Activated T-helper 1 cell treated with anti-CD3 and anti-CD28 coated beads, Interleukin-12 subunit alpha, Interleukin-12 subunit beta, Interleukin-2, Interleukin-4 antibody, amounts not matched to agents 30 ng/mL and 10 ng/mL and 1 ng/mL, durations not matched to agents 14 hours and 24 hours and 36 hours (primary cell): ENCODE measurements at places on chromosomes 1 and 21. TPM values are rescaled to one million over a fixed set of nuclear protein-coding genes. Genes with fewer than 3 reads are reported as not detected.

Gene KRTAP12-2
- not detected in 2 replicates for total RNA-seq

Gene S100A16
- total RNA-seq: not detected in 2 replicates

Gene RSBN1
- total RNA-seq: 18.4 and 19.5 TPM in 2 replicates

Gene SLC45A1
- total RNA-seq: 0.39 and 0.57 TPM in 2 replicates

Gene ITPKB
- total RNA-seq: 38.3 and 38.5 TPM in 2 replicates

Gene NGF
- not detected in 2 replicates for total RNA-seq

Gene PRAMEF26
- total RNA-seq: not detected in 2 replicates

Gene PLA2G2F
- total RNA-seq: not detected in 2 replicates

DNA sequence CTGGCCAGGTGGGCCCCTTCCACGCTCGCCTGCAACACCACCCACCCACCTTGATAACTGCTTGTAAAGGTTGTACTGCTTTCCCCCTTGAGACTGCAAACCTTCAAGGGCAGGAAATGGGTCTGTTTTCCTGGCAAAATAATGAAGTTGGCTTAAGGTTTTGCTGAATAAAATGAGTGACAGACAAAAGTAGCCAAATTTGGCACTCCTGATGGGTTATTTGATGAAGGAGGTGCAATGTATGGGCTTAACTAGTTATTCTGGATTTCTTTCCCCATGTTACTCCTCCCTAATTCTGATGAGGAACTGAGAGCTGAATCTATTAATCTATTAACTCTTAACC is 14.6 kb upstream of the HLCS start:
- peak overlapping the region; percentile 68 for H3K4me3 ChIP-seq
- H3K36me3 ChIP-seq: no peaks in the 10 kb centered on the region
- peaks cover 5% of the 10 kb centered on the region for H3K27me3 ChIP-seq
- peaks cover 29% of the 10 kb centered on the region for H3K4me1 ChIP-seq
- H3K27ac ChIP-seq: no peak overlapping the region

- no peak for DNase-seq
- H3K27me3 ChIP-seq: no peaks in the 10 kb centered on the region
- peak overlapping the region; percentile 92 for H3K27ac ChIP-seq
- peaks cover 39% of the 10 kb centered on the region for H3K36me3 ChIP-seq
- H3K4me3 ChIP-seq: peak overlapping the region; percentile 64
Observed at GRCh38 chr21:17796037-17796403, 23.1 kb downstream of the C21orf91 start.

GRCh38 chr1:113872219-113872935 is 865 bp upstream of the PTPN22 start:
- peak overlapping the region; percentile 98 for H3K27ac ChIP-seq
- peaks cover 69% of the 10 kb centered on the region for H3K4me1 ChIP-seq
- H3K36me3 ChIP-seq: peaks cover 33% of the 10 kb centered on the region
- H3K27me3 ChIP-seq: no peaks in the 10 kb centered on the region
- peak; percentile 18 for DNase-seq

GRCh38 chr21:40507978-40508377 is 339.0 kb downstream of the DSCAM start:
- DNase-seq: no peak
- no peaks in the 10 kb centered on the region for H3K36me3 ChIP-seq
- H3K27me3 ChIP-seq: no peaks in the 10 kb centered on the region
- no peak overlapping the region for H3K27ac ChIP-seq
- no peaks in the 10 kb centered on the region for H3K4me1 ChIP-seq

DNA sequence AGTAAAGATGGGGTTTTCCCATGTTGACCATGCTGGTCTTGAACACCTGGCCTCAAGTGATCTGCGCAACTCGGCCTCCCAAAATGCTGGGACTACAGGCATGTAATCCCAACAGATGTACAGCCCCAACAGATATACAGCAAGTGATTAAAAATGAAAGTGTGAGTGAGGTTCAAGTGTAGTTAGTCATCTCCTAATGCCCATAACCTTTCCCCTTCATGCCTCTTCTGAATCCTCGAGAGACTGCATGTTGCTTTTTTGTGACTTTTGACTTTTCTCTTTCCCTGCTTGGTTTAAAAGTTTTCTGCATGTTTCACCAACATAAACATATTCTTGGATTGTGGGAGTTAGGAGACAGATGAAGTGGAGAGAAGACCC is 31.2 kb downstream of the KCNK2 start:
- no peaks in the 10 kb centered on the region for H3K27me3 ChIP-seq
- no peak overlapping the region for H3K27ac ChIP-seq
- no peak for DNase-seq
- no peaks in the 10 kb centered on the region for H3K4me1 ChIP-seq
- no peak overlapping the region for H3K4me3 ChIP-seq

DNA sequence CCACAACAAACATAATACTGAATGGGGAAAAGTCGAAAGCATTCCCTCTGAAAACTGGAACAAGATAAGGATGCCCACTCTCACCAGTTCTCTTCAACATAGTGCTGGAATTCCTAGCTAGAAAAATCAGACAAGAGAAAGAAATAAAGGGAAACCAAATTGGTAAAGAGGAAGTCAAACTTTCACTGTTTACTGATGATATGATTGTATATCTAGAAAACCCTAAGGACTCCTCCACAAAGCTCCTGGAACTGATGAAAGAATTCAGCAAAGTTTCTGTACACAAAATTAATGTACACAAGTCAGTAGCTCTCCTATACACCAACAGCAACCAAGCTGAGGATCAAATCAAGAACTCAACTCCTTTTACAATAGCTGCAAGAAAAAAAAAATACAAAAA is 6.9 kb upstream of the F13B start:
- no peak overlapping the region for H3K4me3 ChIP-seq

DNA sequence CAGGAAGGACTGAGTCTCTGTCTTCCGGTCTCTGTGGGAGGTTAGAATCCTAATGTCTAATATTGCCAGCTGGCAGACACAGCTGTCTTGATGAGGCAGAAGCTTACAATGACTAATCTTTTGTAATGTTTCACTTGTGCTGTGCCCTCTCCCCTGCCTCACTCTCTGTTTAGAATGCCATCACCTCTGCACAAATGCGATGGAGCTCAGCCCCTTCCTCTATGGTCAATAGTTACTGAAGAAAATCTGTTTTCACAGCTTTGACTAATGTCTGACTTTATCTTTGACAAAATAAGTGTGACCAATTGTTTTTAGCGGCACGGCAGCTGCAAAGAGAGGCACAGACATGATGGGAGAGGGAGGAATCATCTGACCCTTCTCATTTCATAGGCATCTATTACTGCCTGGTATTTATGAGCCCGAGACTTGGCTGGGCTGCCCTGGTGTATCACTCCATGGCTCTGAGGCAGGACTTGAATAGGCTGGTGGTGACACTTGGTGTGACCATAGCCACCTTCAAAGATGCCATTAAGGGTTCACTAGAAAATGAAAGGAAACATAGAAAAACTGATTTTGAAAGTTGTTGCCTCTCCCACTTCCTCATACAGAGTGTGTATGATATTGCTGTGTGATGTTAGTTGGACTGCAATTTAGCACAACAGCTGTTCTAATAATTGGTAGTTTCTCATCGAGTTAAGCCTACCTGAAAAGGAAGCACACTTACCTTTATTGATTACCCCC is 163.2 kb upstream of the NBPF11 start:
- H3K27ac ChIP-seq: no peak overlapping the region
- H3K4me1 ChIP-seq: peaks cover 47% of the 10 kb centered on the region
- H3K36me3 ChIP-seq: peaks cover 7% of the 10 kb centered on the region
- DNase-seq: no peak
- H3K4me3 ChIP-seq: no peak overlapping the region

GRCh38 chr1:96660503-96660902 is 61.1 kb upstream of the PTBP2 start:
- H3K27me3 ChIP-seq: no peaks in the 10 kb centered on the region
- H3K4me1 ChIP-seq: no peaks in the 10 kb centered on the region
- no peak for DNase-seq
- H3K36me3 ChIP-seq: no peaks in the 10 kb centered on the region

DNA sequence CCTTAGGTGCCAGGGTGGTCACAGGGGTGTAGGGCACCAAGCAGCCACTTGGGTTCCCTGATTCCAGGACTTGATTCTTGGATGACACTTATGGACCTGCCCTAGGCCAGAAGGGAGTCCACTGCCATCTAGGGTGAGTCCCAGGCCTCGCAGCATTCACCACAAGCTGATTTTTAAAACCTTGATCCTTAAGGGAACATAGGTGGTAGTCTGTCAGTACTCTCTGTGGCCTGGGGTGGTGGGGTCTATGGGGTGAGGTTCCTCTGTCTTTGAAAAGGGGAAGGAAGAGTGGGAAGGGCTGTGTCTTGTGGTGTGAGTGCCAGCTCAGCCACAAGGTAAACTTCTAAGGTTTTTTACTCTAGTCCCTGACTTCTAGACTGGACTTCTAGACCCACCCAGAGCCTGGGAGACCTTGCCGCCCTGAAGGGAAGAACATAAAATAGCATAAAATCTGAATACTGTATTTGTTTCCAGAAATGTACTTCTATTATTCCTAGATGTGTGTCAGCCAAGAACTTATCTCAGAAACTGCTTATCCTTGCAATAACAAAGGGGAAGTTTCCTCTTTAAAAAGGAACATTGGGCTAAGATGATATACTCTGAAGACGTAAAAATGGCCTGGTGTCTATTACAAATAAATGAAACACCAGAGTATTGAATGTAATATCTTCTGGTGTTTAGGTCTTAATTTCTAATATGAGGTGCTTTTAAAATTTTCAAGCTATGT is 757.3 kb downstream of the LTN1 start:
- no peaks in the 10 kb centered on the region for H3K27me3 ChIP-seq
- H3K27ac ChIP-seq: no peak overlapping the region
- H3K4me1 ChIP-seq: no peaks in the 10 kb centered on the region
- no peak for DNase-seq
- H3K36me3 ChIP-seq: no peaks in the 10 kb centered on the region

- H3K27ac ChIP-seq: no peak overlapping the region
- peak; percentile 49 for DNase-seq
- H3K36me3 ChIP-seq: no peaks in the 10 kb centered on the region
- peaks cover 19% of the 10 kb centered on the region for H3K4me1 ChIP-seq
- no peak overlapping the region for H3K4me3 ChIP-seq
Observed at GRCh38 chr1:153509729-153510354, 25.9 kb downstream of the S100A6 start.

GRCh38 chr21:38721958-38722357 is 83.8 kb upstream of the ETS2 start:
- no peak for DNase-seq
- no peaks in the 10 kb centered on the region for H3K36me3 ChIP-seq
- H3K4me3 ChIP-seq: no peak overlapping the region
- no peaks in the 10 kb centered on the region for H3K27me3 ChIP-seq

- H3K4me3 ChIP-seq: no peak overlapping the region
- peaks cover 13% of the 10 kb centered on the region for H3K4me1 ChIP-seq
- no peak for DNase-seq
- no peaks in the 10 kb centered on the region for H3K27me3 ChIP-seq
- H3K36me3 ChIP-seq: peaks cover 4% of the 10 kb centered on the region
Observed at GRCh38 chr21:35254765-35255138, 205.7 kb upstream of the RUNX1 start.

DNA sequence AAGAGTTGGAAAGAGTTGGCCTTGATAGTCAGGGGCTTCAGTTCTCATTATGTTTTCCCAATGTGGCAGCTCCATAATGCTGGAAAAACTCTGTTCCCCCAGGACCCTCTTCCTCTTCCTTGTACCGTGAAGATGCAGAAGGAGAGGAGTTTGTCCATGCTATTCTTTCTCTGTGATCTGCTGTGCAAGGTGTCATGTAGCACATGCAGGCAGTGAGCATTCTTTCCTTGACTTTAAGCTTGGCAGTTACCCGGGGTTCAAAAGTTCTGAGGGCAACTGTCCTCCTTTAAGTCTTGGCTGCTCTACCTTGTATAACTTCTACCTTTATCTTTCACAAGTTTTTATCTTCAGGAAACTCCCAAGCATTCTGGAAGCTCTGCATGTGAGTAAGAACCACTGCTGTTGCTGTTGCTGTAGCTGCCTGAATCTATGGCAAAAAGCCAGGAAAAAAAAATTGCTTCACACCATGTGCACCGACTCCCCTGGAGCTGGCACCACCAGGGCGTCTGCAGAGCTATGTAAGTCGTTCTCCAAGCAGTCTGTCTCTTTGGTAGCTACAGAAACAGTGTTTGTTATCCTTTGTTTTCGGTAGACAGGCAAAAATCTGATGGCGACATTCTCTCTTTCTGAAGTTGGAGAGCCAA is 42.7 kb upstream of the SLC16A1 start:
- no peaks in the 10 kb centered on the region for H3K27me3 ChIP-seq
- peaks cover 5% of the 10 kb centered on the region for H3K4me1 ChIP-seq
- H3K27ac ChIP-seq: no peak overlapping the region
- no peak for DNase-seq
- H3K36me3 ChIP-seq: peaks cover 7% of the 10 kb centered on the region

- no peak for DNase-seq
- H3K36me3 ChIP-seq: peaks cover 8% of the 10 kb centered on the region
- no peak overlapping the region for H3K27ac ChIP-seq
- peaks cover 7% of the 10 kb centered on the region for H3K27me3 ChIP-seq
Observed at GRCh38 chr1:168335500-168335899, 54.8 kb downstream of the TBX19 start.

DNA sequence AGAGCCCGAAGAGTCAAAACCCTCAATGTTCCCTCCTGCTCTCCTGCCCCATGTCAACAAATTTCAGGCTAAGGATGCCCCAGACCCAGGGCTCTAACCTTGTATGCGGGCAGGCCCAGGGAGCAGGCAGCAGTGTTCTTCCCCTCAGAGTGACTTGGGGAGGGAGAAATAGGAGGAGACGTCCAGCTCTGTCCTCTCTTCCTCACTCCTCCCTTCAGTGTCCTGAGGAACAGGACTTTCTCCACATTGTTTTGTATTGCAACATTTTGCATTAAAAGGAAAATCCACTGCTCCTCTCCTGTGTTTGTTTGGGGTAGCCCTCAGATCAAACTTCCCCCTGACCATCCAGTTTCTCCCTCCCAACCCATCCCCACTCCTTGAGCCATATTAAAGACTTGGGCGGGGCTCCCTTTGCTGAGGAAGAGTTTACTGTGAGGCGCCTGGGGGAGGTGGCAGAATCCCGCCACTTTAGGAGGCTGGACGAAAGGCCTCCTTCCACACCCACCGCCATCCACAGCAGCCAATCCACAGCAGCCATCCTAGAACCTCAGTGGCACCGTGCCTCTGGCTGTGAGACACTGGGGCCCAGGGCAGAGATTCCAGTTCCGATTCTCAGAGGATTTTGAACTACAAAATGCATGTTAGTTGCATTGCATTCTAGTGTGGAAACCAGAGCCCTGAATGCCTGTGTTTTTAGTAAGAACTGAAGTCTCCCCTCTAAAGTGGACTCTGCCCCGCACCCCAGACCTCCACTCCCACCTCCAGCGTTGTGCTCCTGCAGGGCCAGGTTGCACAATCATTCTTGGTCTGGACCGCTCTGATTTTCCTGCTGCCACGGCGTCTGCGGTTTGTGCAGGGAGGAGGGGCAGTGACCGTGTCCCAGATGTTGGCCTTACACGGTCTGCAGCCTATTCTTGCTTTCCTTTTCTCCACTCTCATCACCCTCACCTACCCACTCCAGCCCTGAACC is 3.0 kb downstream of the OLFML3 start:
- no peaks in the 10 kb centered on the region for H3K27me3 ChIP-seq
- no peak overlapping the region for H3K4me3 ChIP-seq
- peaks cover 17% of the 10 kb centered on the region for H3K4me1 ChIP-seq
- peaks cover 1% of the 10 kb centered on the region for H3K36me3 ChIP-seq

- no peaks in the 10 kb centered on the region for H3K4me1 ChIP-seq
- no peak overlapping the region for H3K4me3 ChIP-seq
- no peaks in the 10 kb centered on the region for H3K27me3 ChIP-seq
- DNase-seq: no peak
Observed at GRCh38 chr1:165738794-165739193, 29.9 kb downstream of the TMCO1 start.

- peak overlapping the region; percentile 78 for H3K4me3 ChIP-seq
- H3K4me1 ChIP-seq: peaks cover 86% of the 10 kb centered on the region
- DNase-seq: peak; percentile 77
Observed at GRCh38 chr1:41898191-41898713, 20.5 kb downstream of the HIVEP3 start.
